ENCODE measurements at places on chromosomes 7 and 10.

- DNase-seq = no peak
Observed at GRCh38 chr10:219731-220472, 84.6 kb downstream of the ZMYND11 start.

GRCh38 chr7:157538321-157538720, 201.5 kb downstream of the DNAJB6 start:
- no peak for DNase-seq

GRCh38 chr10:87837445-87837844, 19.4 kb upstream of the ATAD1 start:
- DNase-seq = no peak

DNA sequence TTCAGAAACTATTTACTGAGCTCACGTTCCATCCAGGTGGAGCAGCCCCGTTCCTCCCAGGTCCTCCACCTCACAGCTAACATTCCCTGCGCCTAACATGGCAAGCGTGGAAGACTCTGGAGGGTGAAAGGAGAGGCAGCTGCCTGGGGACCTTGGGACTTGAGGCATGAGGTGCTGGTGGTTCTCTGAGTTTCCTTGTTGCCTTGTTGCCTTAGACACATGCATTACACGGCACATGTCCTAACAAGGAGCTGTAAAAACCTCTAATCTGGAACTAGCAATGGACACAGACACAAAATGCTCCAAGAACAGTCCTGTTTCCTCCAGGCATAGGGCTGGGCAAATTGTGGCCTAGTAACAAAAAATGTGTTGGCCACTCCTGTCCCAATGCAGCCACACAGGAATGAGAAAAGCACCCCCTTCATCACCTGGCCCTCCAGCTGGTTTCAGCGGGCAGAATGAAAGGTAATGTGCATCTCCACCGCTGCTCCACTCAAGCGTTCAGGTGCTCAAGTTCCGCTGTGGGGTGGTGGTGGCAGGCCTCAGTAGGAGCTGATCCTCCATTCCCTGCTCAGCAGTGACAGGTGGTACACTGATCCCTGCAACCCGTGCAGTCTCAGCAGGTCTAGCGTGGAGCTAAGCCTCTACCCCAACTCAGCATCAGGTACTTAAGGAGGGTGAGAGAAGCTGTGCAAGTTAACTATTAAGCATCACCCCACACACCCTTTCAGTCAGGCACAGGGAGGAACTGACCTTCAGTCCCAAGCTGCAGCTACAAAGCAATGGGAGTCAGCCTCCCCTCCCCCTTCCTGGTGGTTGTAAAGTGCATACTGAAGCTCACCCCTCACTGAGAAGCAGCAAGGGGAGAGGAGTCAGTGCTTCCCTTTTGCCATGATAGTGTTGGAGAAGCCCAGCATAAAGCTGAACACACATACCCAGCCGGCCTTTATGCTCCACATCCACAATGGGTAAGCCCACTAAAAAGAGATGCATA, 382.8 kb downstream of the SDK1 start:
- no peak for DNase-seq
